ENCODE measurements at places on chromosomes 2 and 18.

GRCh38 chr18:3855966-3856365 is 406.0 kb downstream of the TGIF1 start:
- DNase-seq: no peak

- no peak for DNase-seq
Measured at GRCh38 chr2:106572541-106573450, 85.6 kb downstream of the CD8B2 start.

DNA sequence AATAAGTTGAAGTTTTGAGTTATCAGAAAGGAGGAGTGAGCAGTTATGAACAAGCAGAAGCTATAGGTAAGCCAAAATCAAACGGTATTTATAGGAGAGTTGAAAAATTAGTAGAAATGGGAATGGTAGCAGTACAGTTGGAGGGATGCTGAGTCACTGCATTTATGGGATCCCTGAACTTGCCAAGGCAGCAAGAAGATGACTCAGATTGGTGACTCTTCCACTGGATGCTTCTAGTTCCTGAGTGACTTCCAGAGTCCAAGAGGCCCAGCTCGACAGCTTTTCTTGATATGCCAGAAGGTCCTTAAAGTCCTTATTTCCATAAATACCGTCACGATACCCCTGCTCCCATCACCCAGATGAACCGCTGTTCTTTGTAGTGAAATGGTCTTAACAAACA is 31.1 kb upstream of the ACTR3 start:
- no peak for DNase-seq

GRCh38 chr2:223591596-223591995 is 10.6 kb downstream of the SCG2 start:
- no peak for DNase-seq

DNA sequence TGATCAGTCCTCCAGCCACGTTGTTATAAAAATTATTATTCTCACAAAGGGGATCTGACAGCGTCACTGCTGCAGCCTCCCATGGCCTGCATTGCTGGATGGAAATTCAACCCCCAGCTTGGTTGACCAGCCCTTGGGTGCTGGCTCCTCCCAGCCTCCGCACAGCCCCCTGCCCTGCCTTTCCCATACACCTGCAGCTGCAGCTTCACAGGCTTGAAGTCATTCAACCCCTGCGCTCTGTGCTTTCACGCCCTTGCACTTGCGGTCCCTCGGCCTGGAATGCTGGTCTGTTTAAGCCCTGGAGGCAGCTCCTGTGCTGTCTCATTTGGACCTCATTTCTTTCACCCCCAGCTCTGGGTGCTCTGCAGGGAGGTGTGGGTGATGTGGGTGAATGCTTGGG is 860 bp upstream of the CD8A start:
- DNase-seq: no peak

- DNase-seq: no peak
Measured at GRCh38 chr2:173986805-173987204, 21.6 kb upstream of the SP3 start.

DNA sequence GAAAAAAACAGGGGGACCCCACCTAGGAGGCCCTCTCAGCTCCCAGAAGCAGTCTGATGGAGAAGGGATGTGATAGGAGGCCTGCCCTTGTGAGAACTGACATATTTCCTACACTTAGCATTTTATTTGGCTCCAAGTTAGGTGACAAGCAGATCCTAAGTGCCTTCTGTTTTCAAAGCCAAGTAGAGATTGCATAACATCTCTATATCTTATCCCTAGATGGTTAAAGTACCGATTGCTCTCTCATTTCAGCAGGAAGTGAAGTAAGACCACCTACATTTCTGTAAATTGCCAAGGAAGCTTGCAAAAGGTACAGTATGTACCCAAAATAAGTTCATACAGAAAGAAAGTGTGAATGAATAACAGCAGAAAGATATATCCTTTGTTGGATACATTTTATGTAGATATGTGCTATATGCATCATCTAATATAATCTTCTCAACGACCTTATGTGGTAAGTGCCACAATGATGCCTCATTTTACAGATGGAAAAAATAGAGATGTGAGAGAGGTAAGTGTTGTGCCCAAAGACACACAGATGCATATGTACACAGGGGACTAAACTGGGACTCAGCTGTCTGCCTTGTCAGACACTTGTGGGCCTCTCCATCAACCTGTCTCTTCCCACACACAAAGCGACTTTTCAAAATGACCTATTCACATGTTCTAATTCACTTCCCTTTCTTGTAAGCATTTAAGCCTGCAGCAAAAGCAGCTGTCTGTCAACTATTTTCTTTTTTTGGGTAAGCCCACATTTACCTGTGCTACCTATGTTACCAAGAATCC is 38.9 kb downstream of the DHRS9 start:
- no peak for DNase-seq

GRCh38 chr2:105697781-105698449 is 46.8 kb upstream of the NCK2 start:
- DNase-seq: no peak
